ENCODE measurements at places on chromosomes 16 and 17.

DNA sequence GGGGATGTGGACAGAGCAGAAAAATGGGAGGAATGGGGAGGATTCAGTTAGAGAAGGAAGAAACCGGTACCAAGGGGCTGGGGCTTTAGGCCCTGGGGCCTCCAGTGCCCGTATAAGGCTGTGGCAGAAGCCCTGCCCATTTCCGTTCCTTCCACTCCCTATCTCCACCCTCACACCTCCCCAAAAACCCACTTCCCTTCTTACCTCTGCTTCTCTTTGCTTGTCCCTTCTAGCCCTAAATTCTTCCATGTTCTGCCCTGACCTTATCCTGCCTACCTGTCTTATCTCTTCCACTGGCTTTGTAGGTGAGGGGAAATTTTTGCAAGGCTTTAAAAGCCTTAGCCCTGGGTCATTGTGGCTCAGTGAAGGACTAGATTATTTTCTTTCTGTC lies 4.1 kb downstream of the RNF167 start:
- no peak for DNase-seq

DNA sequence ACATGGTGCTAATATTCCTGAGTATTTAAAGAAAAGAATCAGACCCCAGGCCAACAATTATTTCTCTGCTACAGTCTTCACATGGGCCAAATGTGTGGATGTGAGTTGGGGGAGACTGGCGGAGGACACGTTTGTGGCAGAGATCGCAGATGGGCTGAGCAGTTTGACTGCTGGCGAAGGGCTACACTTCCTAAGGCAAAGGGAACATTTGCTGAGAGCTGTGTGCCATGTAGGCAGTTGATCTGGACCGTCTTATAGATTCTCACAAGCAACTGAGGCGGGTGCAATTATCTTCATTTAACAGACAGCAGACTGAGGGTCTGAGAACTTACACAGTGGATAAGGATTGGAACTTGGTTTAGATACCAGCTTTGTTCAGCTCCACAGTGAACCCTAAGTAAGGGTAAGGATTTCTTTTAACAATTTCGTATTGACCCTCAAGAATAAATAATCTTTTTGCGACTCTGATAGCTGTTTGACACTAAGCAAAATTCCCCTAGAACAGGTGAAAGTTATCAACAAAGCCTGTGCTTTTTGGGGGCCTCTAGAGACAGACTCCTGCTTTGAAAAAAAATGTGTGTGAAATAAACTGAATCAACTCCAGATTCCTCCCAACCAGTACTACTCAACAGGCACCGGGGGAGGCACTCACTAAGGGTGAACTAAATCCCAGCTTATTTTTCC lies 55.3 kb downstream of the TBX4 start:
- no peak for DNase-seq

DNA sequence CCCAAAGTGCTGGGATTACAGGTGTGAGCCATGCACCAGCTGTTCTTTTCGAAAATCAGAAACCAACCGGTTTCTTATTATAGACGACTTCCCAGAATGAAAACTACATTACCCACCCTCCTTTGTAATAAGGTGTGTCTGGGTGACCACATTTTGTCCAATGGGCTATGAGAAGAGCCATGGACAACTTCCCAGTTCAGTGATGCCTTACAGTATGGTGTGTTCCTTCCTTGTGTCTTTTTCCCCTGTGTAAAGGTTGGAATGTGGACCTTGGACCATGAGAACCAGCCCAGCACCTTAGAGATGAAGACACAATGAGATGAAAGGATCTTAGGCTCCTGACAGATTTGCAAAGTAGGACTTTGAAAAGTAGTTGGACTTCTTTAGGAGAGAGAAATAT lies 85.0 kb upstream of the ATF7IP2 start:
- DNase-seq, result no peak

GRCh38 chr17:34006126-34006525 lies 249.0 kb upstream of the CCL2 start:
- no peak for DNase-seq

DNA sequence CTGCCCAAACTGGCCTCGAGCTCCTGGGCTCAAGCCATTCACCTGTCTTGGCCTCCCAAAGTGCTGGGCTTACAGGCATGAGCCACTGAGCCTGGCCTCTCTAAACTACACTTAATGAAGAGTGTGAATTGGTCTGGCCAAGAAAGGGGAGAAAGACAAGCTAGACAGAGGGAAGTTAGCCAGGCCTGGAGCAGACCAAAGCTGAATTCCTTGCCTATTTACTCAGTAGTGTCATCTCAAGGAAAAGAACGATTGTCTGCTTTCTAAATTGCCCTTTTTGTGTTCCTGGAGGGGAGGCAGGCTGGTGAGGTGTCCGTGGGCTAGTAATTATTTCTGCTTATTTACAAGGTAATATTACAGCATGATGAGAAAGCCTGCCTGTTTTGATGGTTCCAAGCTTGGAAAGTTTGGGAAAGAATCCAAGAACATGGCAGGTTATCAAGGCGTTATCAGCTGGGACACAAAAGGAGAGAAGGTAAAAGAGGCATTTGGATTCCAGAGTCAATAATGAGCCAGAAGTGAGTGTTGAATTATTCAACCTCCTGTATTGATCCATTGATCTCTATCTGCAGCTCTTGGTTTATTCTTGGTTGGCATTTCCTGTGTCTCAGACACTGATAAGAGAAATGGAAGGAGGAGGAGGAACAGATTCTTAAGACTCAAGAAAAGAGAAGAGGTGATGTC lies 6.3 kb upstream of the CBFB start:
- DNase-seq, result no peak

DNA sequence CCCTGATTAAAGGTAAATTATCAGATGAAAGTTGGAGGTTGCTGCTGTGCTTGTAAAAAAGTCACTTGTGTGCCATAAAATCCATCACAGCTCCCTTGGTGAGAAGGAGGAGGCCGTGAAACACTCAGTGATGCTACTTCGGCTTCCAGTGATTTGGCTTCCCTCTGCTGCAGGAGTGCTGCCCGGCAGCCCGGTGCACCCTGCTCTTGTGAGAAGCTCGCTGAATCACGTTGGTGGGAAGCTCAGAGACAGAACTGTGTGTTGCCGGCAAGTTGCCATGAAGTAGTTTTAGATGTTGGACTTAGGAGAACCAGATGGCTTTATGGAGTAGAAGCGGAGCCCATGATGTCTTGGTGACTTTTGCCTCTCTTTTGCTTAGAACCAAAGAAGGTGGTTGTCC lies 33.3 kb downstream of the MSI2 start:
- no peak for DNase-seq
